Left ventricle myocardium superior (tissue), 1 donor: ENCODE measurements at places on chromosomes 7 and 10. TPM values are rescaled to one million over a fixed set of nuclear protein-coding genes. Genes with fewer than 3 reads are reported as not detected.

ANTXRL gene
- total RNA-seq = not detected

DNA sequence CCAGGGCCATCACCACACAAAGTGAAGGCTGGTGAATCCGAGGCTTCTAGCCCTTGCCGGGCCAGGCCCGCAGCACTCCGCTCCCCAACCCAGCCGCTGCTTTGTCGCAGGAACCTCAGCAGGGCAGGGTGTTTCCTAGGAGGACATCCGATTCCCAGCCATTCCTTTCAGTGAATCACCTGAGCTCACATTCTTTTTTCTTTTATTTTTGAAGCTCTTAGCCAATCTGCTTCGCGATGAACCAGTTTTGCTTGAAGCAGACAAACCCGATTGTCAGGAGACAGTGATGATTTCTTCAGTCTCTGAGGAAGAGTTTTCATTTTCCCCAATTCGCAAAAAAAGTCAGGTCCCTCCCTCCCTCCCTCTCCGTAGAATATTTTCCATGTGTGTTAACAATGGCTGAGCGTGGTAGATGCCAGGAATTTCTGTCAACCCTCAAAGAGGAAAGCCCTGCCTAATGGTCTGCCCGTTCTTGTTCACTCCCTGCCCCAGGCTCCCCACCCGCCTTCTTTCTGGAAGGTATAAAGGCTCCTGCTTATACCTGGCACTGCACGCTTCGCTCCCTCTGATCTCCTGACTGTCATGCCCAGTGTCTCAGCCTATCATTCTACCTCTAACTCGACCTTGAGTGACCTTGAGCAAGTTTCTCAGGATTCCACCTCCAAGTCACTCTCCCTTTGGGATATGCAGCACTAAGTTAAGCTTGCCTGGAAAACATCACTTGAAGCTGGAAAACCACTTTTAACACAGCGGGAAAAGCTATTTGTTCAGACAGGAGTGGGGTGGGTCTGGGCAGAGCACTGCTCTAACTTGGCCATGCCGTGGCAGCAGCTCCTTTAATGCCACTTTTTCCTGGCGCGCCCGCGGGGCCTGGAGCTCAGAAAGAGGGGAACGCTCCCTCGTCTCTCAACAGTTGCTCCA is 35.1 kb downstream of the EGFR start:
- no peak for DNase-seq

CYP2C19 gene
- total RNA-seq = not detected

NKX2-3 gene
- not detected for total RNA-seq

GRCh38 chr7:93927585-93927984 is 6.0 kb downstream of the GNG11 start:
- DNase-seq = no peak

- no peak for DNase-seq
Measured at GRCh38 chr7:43649755-43650274, 66.9 kb downstream of the STK17A start.

GRCh38 chr7:78172267-78172757 is 373.7 kb downstream of the PHTF2 start:
- no peak for DNase-seq

GRCh38 chr10:91311601-91312381 is 91.3 kb downstream of the PCGF5 start:
- DNase-seq = no peak

DNA sequence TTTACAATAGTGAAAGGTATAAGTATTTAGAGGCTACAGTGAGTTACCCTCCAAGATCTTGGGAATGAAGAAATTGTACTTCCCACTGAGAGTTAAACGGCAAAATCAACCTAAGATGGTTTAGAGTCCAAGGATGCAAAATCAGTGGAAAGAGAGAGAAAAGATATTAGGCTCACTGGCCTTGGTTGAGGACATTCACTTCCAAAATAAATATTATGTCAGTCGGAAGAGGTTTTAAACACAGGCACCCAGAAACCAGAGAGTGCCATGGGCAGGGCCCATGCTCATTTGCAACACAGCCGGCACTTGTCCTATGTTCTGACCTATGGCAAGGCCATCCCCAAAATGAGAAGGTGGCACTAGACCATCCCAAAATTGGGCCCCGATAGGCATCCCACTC is 3.9 kb upstream of the WDR91 start:
- DNase-seq = no peak

- DNase-seq = no peak
Measured at GRCh38 chr10:113960617-113961181, 83.0 kb upstream of the ADRB1 start.

GRCh38 chr7:102185796-102186195 is 100.9 kb upstream of the SH2B2 start:
- no peak for DNase-seq

- DNase-seq = no peak
Measured at GRCh38 chr7:127581716-127582115, 3.7 kb downstream of the GCC1 start.
